ENCODE measurements at places on chromosomes 5 and 9.

GRCh38 chr5:149015126-149015525, 47.7 kb downstream of the SH3TC2 start:
- DNase-seq = no peak

GRCh38 chr9:128895556-128895955, 13.6 kb downstream of the LRRC8A start:
- DNase-seq = no peak

DNA sequence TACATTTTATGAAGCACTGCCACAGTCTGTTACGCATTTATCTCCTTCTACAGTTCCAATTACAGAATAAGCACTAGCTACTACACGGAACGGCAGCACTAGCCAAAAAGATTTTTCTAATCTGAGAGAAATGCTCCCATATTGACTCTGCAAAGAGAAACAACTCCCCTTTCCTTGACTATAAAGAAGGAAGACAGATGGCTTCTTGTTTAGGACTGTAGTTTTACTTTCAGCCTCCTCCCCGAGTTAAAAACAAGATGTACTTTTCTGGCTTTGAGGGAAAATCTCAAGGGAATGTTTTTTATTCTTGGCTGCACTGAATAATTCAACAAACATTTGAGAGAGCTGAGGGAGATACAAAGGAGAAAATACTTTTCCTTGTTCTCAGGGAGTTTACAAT, 1.9 kb upstream of the SLC44A1 start:
- DNase-seq = no peak

DNA sequence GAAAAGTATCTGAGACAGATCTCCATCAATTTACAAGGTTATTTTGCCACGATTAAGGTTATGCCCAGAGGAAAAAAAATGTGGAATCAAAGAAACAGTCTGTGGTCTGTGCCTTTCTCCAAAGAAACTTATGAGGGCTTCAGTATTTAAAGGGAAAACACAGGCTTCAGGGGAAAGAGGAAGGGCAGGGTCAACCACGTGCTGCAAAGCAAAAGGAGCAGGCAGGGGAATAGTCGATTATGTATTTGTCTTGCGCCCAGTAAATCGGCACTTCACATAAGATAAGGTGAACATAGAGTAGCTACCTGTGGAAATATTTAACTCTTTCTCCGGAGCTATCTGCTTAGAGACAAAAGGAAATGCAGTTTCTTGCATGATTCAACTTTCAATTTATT, 343.7 kb downstream of the RAB3C start:
- no peak for DNase-seq

DNA sequence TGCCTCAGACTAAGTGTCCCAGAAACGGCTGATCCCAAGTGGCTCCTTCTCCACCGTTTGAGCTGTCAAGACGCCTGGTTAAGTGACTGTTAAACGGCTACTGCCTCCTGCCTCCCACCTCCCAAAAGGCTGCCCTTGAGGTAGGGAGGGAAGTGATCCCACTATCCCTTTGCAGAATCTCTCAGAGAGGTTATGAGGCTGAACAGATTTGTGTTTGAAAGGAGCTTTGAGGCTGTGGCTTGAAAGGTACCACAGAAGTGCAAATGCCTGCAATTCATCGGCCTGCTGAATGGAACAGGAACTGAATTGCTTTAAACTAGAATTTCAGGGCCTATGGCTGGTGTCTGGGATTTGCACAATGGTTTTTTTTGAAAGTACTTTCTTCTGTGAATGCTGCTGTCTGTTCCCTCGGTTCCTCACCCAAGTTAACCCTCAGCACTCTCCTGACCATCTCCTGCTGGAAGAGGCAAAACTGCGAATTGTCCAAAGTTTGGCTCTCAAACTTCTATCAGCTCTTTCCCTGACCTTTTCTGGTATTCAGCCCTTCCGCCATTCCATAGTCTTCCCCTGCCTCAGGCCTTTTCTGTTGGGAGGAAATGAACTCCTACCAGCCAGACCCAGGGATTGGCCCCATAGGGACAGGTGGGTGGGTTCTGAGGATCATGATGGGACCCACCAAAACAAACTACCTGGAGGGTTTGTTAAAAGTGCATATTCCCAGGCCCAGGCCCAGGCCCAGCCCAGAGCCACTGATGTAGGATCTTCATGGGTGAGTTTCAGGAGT, 453.3 kb downstream of the KDM4C start:
- DNase-seq = no peak

GRCh38 chr9:36939214-36939613, 94.9 kb downstream of the PAX5 start:
- DNase-seq = no peak

GRCh38 chr5:127441799-127442484, 75.5 kb upstream of the PRRC1 start:
- DNase-seq = no peak

GRCh38 chr5:68406767-68407241, 191.2 kb downstream of the PIK3R1 start:
- DNase-seq = no peak

- DNase-seq = no peak
Observed at GRCh38 chr5:94217216-94217615, 401.2 kb downstream of the KIAA0825 start.

DNA sequence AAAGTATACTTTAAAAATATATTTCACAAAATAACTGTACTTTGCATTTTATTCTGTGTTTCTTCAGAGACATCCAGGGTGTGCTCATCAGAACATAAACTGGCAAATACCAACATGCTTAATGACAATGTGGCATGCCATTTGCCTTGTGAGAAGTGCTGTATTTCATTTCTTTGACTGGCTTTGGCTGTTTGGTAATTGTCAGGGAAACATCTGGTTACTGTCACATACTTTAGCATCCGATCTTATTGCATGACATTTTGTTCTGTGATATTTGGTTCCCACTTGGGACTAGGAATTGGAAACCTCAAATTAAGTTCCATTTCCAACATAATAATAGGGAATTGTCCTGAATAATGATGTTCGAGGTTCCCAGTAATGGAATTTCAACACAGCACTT, 96.5 kb downstream of the FGF10 start:
- no peak for DNase-seq

DNA sequence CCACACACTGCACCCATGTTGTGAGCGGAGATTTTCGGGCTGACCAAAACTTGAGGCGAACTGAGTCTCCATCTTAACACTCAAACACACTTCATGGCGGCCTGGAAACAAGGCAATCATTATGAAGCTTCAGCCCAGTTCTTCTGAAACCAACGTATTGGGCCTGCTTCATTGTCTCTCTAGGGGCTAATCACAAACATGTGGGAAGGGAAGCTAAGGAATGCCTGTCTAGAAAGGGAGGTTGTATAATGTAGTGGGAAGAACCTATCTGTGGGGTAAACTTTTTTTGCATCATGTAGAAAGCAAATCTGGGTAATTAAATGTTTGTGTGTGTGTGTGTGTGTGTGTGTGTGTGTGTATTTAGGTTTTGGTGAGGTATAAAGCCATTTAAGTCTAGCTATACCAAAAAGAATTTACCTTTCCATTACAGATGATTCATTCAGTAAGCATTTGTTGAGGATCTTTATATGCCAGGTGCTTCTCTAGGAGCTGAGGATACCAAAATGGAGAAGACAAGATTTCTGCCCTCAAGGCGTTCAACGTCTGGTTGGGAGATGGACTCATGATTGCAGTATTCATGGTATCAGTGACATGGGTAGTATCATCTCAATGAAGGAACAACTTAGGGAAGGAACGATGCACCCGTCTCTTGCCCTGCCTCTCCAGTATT, 29.4 kb downstream of the SLC1A3 start:
- DNase-seq = no peak

DNA sequence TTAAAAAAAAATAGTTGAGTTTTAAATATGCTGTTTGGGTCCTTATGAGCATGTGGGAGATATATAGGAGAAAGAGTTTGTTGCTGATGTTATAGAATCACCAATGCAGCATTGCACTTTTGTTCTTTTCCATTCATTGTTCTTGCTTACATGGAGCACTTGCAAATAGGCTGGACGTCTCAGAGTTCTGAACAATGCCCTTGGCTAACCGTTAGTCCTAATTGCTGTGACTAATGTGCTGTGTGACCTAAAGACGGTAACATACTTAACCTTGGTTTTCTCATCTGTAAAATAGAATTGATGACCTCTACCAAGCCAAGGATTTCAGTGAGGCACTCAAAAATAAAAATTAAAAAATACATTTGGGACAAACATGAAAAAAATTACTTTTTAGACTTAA, 29.8 kb downstream of the PIK3R1 start:
- DNase-seq = no peak

- DNase-seq = no peak
Observed at GRCh38 chr5:61082516-61083280, 79.6 kb downstream of the SMIM15 start.

DNA sequence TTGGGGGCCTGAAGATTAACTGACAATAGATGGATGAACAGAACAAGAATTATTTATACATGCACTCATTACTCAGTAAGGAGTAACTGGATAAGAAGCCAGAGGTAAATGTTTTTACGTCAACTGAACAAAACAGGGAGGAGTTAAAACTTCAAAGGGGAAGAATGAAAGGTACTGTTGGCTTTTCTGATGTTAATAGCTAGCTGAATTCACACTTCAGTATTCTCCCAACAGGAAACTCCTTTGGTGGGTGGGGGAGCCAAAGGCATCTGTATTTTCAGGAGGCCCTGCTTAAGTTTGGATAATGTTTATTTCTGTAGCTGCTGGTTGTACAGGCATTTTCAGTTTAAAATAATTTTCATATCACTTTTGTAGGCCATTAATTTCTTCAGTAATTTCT, 23.2 kb upstream of the RFK start:
- no peak for DNase-seq

- DNase-seq = no peak
Observed at GRCh38 chr9:94892675-94893074, 166.2 kb downstream of the AOPEP start.

DNA sequence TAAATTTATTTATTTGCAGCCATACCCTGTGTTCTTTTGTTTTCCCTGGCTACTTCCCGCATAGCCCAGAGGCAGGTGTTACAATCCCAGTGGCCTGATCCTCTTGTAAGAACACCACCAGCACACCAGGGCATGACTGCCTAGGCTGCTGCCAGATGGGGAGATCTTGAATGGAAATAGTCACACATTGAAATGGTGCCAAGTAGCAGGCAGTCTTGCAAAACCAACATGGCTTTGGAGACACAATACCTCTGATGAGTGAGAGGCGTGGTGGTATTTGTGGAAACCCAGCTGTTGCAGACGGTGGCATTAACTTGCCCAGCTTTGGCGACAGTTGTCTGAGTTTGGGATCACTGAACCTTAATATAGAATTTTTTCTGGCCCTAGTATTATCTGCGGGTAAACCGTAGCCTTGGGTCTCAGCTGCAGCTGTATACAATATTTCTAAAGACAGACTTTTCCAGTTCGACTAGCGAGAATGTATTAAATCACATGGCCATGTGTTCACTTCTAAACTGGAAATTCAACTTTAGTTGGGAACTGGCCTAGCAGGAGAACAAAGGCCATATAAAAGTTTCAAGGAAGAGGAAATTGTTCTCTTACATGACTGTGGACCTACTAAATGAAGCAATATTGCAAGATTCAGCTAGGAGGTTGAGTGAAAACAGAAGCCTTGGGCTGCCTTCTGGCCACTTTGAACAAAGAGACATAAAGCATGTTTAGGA, 277.0 kb downstream of the SMARCA2 start:
- peak; percentile 80 for DNase-seq

DNA sequence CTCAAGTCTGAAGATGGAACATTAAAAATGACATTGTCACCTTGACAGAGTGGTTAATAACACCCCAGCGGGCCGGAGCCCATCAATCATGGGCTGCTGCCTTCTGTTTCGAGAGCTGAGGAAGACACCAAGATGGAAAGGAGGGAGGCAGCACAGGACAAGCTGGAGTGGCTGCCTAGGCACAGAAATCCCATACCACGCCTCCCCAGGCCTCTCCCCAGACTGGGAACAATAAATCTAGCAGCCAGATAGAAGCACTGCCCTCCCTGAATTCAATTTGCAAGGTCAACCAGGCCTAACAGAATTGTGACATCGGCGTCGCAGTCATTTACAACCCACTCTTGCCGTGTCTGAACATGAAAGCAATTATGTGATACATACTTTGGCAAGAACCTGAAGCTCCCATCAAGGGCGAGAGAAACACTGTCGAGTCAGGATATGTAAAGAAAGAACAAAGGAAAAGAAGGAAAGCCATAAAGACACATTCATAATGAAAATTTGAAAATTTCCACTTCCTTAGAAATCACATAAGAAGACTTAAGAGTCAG, 35.4 kb upstream of the ZNF354A start:
- DNase-seq = no peak

GRCh38 chr9:20442461-20443319, 179.6 kb downstream of the MLLT3 start:
- no peak for DNase-seq

- no peak for DNase-seq
Observed at GRCh38 chr9:95284162-95285080, 33.1 kb downstream of the FANCC start.

DNA sequence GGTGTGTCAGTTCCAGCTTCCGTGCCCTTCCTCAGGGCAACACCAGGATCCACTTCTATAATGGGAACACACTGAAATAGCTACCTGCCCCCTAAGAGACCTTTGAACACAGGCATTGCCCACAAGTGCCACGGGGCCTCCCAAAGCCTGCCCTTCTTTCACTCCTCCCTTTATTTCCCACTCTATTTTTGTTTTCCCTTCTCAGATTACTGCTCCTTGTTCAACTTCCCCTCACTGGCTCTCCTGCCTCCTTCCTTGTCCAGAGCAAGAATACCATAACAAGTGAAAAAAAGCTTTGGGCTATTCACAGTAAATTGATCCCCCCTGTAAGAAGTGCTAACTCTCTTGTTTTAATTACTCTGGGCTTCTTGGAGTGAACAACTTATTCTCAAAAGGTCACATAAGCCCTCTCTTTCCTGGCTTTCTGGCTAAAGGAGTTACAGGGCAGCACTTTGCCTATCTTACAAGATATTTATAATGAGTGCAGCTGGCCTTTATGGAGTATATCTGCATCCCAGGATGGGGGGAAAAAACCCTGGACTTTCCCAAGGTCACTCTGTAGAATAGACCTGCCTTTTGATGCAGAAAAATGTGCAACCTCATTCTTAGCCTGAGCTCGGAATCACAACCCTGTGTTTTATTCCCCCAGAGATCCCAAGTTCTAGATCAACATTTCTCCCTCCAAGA, 11.3 kb downstream of the CTXN3 start:
- peak; percentile 8 for DNase-seq

GRCh38 chr9:4510546-4511322, 20.5 kb downstream of the SLC1A1 start:
- no peak for DNase-seq

GRCh38 chr5:172035049-172035448, 28.6 kb upstream of the FBXW11 start:
- DNase-seq = no peak

GRCh38 chr9:1170918-1171317, 120.8 kb downstream of the DMRT2 start:
- DNase-seq = no peak

- no peak for DNase-seq
Observed at GRCh38 chr9:13431222-13431536, 151.7 kb upstream of the MPDZ start.
